Breast epithelium (tissue), 4 donors: ENCODE measurements at places on chromosomes 7 and 10. TPM values are rescaled to one million over a fixed set of nuclear protein-coding genes. Genes with fewer than 3 reads are reported as not detected.

HOXA6 gene
- total RNA-seq = 9.0 TPM

DNA sequence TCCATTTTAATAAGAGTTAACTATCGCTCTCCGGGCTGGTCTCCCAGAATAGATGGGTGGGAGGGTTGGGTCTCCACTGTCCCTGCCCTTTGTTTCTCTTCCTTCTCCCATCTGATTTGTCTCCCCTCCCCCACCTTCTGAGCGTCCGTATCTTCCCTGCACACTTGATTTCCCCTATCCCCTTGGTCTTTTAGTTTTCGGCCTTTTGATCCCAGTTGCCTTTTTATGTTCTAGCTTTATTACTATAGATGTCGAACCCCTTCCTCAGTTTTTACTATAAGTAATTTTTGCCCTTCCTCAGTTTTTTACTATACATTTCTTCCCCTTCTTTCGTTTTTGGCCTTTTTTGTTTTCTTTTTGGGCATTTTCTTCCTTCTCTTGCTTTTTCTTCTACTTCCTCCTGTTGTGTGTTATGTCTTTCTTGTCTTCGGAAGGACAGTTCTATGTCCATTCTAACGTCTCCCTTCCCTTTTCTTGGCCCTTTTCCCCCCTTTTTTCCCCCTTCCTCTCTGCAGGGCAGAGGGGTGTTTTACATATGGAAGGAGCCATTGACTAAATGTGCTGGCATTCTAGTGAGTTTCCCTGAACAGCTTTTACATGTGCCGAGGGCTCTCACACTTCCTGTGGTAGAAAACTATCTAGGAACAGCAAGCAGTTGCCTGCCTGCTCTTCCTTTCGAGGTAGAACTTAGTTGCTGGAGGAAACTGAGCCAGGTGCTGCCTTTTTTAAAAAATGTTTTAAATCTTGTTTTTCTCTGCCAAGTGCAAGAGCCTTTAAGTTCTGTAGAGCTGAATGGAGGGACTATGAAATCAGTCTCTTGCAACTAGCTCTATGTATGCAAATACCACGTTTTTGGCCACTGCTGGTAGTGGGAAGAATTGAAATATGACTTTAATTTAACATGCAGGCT lies 2.8 kb downstream of the TET1 start:
- no peak for DNase-seq

CHCHD1 gene
- total RNA-seq = 25.1 TPM

LRRC61 gene
- 23.4 TPM for total RNA-seq
